ENCODE measurements at places on chromosomes 6 and 20.

DNA sequence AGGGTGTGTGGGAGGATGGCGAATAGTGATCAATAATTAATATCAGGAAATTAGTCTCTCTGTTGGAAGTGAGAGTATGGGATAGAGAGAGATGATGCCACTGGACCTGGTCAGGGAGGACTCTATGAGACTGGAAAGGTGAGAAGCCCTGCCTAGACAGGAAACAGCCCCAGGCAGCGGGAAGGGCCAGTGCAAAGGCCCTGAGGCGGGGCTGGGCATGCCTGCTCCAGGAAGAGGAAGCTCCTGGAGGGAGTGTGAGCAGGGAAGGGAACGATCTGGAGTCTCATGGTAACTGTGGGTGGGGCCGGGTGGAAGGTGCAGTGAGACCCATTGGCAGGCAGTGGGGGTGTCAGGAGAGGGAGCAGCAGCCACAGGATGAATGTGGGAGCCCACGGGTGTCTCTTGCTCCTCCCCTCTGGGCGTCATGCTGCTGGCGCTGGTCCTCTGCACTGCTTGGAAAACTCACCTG is 1.8 kb upstream of the CST3 start:
- DNase-seq = no peak

- no peak for DNase-seq
Observed at GRCh38 chr6:151063842-151064647, 175.7 kb upstream of the AKAP12 start.

- peak; percentile 61 for DNase-seq
Observed at GRCh38 chr20:51400051-51400926, 142.2 kb downstream of the NFATC2 start.

GRCh38 chr6:129753422-129753821 is 43.4 kb upstream of the ARHGAP18 start:
- no peak for DNase-seq

GRCh38 chr6:111559188-111560097 is 46.2 kb downstream of the TRAF3IP2 start:
- no peak for DNase-seq

DNA sequence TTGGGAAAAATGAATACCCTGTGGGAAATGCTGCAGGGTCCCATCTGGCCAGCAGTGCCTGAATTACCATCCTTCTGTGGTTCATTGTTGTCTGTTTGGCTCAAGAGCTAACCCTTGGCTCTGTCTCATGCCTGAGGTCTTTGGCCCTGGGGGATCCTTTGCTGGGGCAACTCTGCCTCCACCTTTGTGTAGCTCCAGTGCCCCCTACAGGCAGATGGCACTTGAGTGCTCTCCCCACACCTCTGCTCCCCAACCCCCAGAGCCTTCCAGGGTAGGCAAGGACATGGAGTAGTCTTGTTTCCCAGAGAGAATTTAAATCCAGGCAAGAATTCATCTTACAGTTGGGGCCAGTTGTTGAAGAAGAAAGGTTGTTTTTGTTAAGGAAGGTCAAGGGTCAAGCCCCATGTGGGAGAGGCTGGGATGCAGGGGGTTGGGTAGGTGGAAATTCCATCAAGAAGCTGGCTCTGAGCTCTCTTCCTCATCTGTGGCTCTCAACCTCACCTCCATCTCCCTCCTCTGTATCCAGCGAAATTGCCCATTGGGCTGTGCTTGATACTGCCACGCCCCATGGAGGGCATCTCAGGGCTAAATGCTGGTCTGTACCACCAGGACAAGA is 44.2 kb downstream of the ZNF831 start:
- peak; percentile 84 for DNase-seq

GRCh38 chr6:154513601-154514320 is 3.3 kb upstream of the CNKSR3 start:
- DNase-seq = no peak

- DNase-seq = no peak
Observed at GRCh38 chr20:25576783-25577530, 8.4 kb downstream of the NINL start.

DNA sequence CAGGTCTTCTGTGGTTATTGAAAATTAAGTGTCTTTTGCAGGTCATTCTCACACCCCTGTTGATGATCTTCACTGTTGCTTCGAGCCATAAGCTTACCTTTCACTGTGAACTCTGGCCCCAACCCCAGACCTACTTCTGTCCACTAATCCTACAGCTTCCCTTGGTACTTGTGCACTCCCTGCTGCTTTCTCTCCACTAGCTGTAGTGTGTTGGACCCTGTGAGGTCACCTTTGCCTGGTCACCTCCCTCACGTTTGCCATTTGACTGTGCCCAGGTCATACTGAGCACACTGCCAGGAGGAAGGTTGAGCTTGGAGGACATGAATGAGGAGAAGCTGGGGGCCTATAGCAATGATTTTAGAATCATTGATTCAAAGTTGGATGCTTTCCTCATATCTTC is 94.0 kb downstream of the PLCB1 start:
- no peak for DNase-seq

- no peak for DNase-seq
Observed at GRCh38 chr6:137001299-137001976, 43.3 kb downstream of the IL20RA start.

DNA sequence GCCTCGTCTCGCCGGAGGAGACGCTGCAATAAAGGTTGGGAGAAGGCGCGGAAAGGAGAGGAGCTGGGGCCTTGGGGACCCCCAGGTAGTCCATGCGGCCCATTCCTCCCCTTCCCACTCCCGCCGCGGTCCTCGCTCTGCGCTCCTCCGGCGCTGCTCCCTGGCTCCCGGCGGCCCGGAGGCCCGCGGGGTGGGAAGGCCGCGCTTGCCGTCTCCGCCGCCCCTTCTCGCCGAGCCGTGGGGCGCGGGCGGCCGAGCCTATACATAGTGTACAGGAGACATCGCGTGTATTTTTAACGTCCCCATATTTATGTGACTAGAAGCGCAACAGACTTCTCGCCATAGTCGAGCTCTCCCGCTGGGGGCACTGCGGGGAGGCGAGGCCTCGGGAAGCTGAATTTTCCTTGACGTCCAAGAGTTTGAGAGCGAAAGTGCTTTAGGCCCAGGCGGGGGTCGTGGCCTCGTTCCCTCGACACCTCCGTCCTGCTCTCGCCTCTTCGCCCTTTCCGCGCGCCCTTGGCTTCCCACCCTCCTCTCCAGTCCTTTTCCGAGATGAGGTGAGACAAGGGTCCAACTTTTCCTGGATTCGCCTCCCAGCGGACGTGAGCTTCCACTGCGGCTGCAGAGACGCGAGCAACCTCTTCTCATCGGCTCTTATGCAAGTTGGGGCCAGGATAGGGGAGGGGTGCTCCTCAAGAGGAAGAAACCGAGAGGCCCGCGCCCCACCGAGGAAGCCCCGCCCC is 29.0 kb downstream of the SLC12A5 start:
- DNase-seq = no peak

- no peak for DNase-seq
Observed at GRCh38 chr6:13810688-13811446, 3.5 kb downstream of the MCUR1 start.

DNA sequence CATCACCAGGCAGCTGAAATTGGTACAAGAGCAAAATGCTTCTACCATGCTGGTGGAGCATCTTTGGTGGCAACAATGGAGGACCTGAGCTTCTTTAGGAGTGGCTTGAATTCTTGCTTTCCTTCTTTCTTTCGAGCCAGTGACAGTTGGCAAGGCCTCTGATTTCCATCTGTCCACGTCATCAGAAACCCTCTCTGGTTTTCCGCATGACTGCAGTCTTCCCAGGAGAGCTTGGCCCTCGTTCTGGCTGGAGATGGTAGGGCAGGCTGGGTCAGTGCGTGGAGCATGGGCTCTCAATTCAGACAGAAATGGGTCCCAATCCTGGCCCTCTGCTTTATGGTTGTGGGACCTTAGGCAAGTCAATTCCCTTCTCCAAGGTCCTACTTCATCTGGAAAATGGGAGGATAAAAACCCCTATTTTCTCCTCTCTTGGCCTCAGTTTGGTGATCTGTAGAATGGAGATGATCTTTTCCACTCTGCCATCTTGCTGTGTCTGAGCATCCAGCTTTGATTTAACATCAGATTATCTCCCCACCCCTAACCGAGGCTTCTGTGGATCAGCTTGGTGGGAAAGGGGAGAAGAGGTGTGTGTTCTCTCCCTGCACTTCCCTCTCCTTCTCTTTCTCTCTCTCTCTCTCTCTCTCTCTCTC is 3.6 kb upstream of the BPIFB1 start:
- DNase-seq = no peak

GRCh38 chr6:154558513-154558912 is 48.0 kb upstream of the CNKSR3 start:
- no peak for DNase-seq

DNA sequence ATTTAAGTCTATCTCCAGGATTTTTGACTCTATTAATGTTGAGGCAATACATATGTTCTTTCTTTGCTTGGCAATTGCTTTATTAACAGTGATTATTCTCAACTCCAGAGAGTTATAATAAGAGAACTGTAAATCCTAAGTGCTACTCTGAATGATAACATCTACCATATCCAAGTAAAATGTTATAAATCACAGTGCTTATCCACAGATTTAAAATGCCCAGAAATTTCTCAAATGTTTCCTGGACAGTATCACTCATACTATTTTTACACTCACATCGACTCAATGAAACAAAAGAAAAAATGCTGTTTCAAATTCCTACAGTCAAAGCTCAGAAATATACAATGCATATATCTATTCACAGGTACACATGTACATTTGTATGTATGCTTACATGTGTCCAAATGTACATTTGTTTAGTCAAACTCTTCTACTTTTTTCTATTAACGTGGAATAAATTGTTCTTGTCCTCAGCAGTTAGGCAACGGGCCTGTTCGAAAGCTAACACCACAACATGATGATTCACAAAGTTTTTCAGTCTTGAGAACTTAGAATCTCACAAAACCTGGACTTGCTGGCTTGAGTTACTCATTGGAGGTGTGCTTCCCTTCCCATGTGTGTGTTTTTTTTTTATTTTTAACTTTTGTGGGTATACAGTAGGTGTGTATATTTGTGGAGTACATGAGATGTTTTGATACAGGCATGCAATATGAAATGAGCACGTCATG is 193.0 kb downstream of the GJA10 start:
- DNase-seq = no peak

DNA sequence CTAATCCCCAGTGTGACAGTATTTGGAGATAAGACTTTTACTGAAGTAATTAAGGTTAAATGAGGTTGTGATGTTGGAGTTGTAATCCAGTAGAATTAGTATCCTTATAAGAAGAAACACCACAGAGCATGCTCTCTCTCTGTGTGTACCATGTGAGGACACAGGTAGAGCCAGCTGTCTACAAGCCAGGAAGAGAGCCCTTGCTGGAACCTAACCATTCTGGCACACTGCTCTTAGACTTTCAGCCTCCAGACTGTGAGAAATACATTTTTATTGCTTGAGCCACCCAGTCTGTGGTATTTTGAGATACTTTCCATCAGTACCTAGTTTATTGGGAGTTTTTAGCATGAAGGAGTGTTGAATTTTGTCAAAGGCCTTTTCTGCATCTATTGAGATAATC is 110.2 kb downstream of the PHF3 start:
- no peak for DNase-seq

DNA sequence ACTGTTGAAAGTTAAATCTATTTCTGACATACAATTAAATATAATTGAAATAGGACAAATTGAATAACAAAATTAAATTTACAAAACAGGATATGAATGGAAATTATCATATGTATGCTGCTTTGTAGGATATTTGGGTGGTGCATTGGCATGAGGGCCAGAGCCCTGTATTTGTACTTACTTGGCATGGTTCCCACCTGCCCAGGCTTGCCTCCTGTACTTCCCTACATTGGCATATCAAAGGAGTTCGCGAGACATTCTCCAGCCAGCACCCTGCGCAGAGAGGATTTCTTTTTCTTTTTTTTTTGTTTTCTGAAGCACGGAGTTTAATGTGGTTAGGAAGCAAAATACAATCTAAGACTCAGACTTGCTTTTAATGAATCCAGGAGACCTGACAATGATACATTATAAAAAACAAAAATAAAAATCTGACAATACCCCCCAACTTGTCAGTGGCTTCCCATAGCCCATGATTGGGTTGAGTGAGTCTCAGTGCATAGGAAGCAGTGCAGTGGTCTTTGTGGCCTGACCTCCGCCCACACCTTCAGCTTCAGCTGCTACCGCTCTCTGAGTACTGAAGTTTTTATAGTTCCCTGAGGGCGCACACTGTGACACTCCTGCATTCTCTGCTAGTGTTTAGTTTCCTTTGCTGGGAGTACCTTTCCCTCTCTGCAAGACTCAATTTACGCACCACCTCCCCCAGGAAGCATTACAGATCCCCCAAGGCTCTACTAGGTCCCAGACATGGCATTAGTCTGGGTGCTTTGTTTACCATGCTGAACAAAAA is 440.8 kb downstream of the UTRN start:
- DNase-seq = no peak

- no peak for DNase-seq
Observed at GRCh38 chr6:75299801-75300530, 15.4 kb upstream of the TMEM30A start.

GRCh38 chr20:38119446-38119845 is 45.6 kb downstream of the TGM2 start:
- DNase-seq = no peak

DNA sequence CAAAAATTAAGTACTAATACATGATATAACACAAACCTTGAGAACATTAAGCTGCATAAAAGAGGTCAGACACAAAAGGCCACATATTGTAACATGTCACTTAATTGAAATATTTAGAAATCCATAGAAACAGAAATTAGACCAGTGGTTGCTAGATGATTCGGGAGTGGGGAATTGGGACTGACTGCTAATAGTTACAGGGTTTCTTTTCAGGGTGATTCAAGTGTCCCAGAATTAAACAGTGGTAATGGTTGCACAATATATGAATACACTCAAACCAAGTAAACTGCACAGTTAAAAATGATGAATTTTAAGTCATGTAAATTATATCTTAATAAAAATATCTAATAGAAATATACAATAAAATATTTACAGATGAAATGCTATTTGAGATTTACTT is 174.5 kb downstream of the WDR27 start:
- no peak for DNase-seq

DNA sequence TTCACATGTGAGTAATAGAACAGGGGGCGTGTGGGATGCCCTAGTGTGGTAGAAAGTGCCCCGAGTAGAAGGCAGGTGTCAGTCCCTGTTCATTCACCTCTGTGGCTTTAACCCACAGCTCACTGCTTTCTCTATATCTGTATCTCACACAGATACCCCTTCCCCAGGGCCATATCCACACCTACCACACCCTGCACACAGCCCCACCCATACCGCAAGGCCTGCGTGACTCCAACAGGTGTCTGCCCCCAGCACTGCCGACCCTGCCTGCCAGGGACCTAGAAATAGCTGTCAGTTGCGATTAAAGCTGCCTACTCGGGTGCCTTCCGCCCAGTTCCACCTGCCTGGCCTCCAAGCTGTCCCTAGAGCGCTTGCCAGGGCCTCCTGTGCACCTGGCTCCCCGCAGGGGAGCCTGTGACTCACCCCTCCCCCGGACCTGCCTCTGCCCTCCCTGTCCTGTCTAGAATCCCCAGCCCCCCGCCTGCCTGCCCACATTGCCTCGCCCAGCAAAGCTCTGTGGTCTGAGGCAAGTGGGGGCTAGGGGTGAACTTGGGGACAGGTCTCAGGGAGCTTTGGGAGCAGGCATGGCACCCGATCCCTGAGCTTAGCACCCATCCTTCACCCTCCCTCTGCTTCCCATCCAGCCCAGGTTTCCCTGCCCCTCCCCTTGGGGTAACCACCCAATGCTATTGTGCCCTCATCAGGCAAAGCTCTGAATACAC is 38.3 kb upstream of the ID1 start:
- DNase-seq = no peak

All from activated CD4-positive, alpha-beta T cell treated with anti-CD3 and anti-CD28 coated beads, Interleukin-2, amount 50 U/mL, for 1 hour (primary cell).